ENCODE measurements at places on chromosomes 16 and 17.

- DNase-seq = no peak
Observed at GRCh38 chr17:6348891-6349290, 86.0 kb downstream of the AIPL1 start.

DNA sequence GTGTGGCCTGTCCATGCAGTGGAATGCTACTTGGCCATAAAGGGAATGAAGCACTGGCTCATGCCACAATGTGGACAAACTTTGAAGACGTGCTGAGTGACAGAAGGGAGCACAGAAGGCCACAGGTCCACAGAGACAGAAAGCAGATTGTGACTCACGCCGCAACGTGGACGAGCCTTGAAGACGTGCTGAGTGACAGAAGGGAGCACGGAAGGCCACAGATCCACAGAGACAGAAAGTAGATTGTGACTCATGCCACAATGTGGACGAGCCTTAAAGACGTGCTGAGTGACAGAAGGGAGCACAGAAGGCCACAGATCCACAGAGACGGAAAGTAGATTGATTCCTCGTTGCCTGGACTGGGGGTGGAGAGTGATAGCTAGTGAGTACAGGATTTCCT, 19.2 kb downstream of the ZC3H18 start:
- no peak for DNase-seq

- no peak for DNase-seq
Observed at GRCh38 chr17:53249036-53249435, 573.7 kb upstream of the KIF2B start.

DNA sequence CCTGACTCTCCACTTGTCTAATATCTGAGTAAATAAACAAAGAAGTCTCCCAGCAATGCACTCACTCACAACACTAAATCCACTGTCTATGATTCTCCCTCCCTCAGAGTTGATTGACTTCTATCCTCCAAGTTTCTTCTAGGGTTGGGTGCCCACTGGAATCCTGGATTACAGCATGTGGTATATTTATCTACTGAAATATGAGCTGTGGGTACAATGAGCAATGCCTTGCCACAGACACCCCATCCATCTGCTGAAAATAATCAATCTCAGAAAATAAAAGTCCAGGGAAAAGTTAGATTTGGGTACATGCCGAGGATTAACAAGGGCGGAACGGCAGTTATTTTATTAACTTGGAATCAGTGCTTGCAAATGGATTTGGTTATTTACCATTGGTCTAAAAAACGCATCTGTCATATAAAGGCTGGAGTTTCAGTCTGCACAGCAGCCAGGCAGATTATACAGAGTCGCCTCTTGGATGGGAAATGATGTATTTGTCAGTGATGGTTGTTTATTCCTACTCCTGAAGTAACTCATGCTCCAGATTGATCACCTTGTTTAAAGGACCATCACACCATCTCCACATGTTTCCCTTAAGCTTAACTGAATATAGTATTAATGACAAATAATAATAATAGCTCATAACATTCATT, 193.9 kb upstream of the SOX9 start:
- no peak for DNase-seq

- no peak for DNase-seq
Observed at GRCh38 chr16:2385190-2385836, 43.9 kb upstream of the CCNF start.

DNA sequence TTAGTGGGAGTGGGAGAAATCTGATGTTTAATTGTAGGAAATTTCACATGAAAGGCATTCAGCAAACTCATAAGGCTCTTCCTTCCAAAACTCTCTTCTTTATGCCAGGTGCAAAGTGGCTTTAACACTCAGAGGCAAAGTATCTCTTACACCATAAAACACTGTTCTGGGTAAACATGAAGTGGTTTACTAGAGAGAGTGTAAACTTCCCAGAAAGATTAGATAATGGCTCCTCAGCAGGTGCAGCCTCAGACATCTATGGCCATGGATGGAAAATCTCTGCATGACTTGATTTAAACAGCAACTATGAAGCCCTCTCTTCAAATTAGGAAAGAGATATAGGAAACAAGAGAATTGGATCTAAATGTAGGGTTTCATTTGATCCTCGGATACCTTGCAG, 583.1 kb upstream of the SALL1 start:
- no peak for DNase-seq

GRCh38 chr16:11326084-11326736, 19.0 kb upstream of the RMI2 start:
- DNase-seq = no peak

DNA sequence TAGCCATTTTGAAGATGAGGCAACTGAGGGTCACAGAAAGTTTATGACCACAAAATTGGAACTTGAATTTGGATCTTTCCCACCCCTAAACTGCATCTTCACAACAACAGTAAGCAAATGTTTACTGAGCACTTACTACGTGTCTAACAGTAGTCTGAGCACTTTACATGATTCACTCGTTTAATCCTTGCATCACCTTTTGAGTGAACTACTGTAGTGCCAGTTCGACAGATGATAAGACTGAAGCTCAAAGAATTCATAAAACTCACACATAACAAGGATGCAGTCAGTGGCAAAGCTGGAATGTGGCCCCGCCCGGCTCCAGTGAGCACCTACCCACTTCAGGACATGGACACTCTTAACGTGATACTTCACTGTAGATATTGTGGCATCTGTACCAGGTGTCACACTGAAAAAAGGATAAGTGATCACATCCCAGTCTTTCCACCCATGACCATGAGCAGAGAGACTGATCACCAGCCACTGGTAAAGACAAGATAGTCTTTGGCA, 36.0 kb upstream of the HLF start:
- no peak for DNase-seq

GRCh38 chr16:51154271-51155171, 3.5 kb upstream of the SALL1 start:
- DNase-seq = no peak

- no peak for DNase-seq
Observed at GRCh38 chr17:57708410-57708809, 36.7 kb downstream of the CCDC182 start.

GRCh38 chr17:58402047-58402446, 15.3 kb downstream of the RNF43 start:
- no peak for DNase-seq

GRCh38 chr17:40531051-40531991, 29.9 kb upstream of the TNS4 start:
- no peak for DNase-seq

- no peak for DNase-seq
Observed at GRCh38 chr17:80291260-80291659, 30.6 kb downstream of the RNF213 start.

DNA sequence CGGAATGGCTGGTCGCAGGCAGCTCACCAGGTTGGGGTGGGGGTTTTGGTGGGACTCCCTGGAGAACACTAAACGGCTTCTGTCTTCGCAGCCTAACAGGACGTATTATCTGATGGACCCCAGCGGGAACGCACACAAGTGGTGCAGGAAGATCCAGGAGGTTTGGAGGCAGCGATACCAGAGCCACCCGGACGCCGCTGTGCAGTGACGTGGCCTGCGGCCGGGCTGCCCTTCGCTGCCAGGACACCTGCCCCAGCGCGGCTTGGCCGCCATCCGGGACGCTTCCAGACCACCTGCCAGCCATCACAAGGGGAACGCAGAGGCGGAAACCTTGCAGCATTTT, 59.7 kb downstream of the PDPK1 start:
- DNase-seq = no peak

DNA sequence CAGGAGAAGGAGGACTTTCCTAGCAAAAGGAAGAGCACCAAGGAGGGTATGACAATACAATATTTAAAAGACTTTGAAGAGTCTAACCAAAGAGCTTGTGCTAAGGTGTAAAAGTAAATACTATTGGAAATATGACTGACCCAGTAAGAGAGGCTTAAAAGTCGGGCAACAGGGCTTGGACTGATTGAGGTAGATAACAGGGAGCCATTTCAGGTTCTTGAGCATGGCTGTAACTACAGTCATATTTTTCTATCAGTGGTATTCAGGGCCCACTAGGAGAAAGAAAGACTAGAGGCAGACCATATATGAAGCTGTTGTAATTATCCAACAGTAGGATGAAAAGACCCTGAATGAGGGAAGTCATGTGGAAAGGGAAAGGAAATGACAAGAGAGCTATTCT, 62.3 kb downstream of the SMURF2 start:
- DNase-seq = no peak

- no peak for DNase-seq
Observed at GRCh38 chr16:49755313-49755620, 100.6 kb downstream of the ZNF423 start.
